ENCODE measurements at places on chromosomes 1 and 21.

- DNase-seq = no peak
Observed at GRCh38 chr1:6870571-6870970, 85.3 kb downstream of the CAMTA1 start.

GRCh38 chr1:234756066-234756774 is 146.2 kb upstream of the IRF2BP2 start:
- DNase-seq = no peak

GRCh38 chr1:145747398-145748247 is 28.3 kb downstream of the CD160 start:
- no peak for DNase-seq

DNA sequence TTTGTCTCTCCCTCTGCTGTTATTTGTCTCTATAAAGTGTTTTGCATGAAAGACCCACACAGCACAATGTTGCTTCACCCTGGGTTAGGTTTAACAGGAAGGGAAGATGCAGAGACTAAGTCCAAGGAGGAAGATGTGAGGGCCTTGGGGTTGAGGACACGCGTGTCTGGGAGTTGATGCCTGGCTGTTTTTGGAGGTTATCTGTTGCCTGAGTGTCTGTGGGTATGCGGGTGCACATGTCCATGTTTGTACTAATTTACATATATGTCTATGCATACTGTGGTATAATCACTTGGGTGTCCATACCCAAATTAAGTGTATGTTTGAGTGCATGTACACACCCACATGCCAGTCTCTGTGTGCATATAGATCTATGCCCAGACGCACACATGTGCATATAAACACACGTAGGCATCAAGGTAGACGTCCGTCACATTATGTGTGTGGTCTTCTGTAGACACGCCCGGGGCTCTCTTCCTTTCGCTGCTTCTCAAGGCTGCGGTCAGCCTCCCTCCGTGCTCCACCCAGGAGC is 962 bp upstream of the MAN1C1 start:
- DNase-seq = no peak
